ENCODE measurements at places on chromosomes 3 and 15.

- no peak for DNase-seq
Measured at GRCh38 chr3:138938877-138939560, 7.9 kb downstream of the FOXL2 start.

DNA sequence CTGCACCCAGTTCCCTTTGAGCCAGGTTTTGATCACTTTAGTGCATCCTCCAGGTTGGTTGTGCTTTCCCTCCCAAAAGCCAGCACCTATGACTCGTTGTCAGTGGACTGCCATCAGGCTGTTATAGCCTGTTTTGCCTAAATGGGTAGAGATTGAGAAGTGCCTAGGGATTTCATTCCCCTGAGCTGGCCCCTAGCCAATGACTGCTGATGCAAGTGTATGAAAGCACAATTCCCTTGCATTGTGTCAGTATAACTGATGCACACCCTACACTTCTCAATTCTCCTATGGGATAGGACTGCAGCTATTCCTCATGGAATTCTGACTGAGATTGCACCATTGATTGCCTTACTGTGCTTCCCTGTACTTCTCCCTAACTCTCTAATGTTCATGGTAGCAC lies 102.1 kb upstream of the ARPP21 start:
- no peak for DNase-seq

- no peak for DNase-seq
Measured at GRCh38 chr15:75796321-75796720, 46.9 kb upstream of the UBE2Q2 start.

DNA sequence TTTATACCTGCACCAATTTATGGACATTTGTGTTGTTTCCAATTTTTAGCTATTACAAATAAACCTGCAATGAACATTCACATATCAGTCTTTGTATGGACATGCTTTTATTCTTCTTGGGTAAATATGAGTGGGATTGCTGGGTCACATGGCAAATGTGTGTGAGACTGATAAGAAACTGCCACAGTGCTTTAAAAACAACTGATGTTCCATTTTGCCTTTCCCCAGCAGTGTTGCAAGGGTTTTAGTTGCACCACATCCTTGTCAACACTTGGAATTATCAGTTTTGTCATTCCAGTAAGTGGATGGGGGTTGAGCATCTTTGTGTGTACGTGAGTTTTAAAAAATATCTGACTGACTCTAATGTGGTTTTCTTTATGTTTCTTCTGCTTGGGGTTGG lies 191.2 kb downstream of the PLCL2 start:
- DNase-seq = no peak

DNA sequence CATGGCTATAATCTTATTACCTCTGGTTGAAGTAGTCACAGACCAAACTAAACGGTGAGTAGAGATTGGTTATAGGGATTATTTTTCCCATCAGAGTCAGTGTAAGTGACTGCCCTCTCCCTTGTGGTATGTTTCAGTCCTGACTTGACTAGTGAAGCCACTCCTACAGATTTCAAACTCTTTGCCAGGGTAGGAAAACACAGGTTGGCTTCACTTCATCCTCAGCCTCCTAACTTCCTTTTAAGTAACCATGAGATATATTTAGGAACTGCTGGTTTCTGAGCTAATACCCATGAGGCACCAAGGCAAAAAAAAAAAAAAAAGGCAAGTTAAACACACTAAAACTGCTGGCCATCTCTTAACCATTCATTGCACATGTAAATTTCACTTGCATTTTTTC lies 349.2 kb upstream of the MCTP2 start:
- DNase-seq = peak; percentile 37

- DNase-seq = no peak
Measured at GRCh38 chr3:134854254-134854653, 59.2 kb downstream of the EPHB1 start.
